ENCODE measurements at places on chromosomes 2 and 18.

DNA sequence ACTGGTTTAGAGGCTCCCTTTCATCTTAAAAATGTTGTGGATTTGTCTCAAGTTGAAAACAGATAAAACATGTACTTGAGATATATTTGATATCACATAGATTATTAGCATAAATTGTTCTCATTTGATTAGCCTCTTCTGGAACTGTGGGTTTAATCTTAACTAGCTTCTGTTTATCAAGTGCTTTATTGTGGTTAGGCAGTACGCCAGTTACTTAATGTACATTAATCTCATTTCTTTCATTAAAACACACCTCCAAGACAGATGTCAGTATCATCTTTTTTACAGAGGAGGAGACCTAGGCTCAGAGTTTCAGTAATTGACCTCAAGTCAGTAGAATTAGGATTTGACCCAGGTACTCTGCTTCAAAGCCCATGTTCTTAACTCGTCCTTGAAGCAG lies 21.8 kb downstream of the SFTPB start:
- DNase-seq = no peak

DNA sequence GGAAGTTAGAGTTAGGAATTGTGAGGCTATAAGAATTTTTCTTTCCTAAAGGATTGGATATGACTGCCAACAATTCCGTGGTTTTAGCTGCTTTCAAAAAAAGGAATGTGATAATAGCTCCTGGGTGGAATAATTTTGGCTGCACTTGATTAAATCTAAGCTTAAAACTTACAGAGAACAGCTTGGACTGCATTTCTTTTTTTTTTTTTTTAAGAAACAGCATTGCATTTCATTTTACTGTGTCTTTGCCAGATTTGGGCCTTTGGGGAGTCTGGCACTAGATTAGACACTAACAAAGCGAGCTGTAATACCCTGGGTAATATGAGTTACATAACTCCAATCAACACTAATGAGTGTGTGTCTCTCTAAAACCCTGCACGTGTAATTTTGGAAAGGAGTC lies 37.8 kb upstream of the ZNF397 start:
- DNase-seq = no peak

DNA sequence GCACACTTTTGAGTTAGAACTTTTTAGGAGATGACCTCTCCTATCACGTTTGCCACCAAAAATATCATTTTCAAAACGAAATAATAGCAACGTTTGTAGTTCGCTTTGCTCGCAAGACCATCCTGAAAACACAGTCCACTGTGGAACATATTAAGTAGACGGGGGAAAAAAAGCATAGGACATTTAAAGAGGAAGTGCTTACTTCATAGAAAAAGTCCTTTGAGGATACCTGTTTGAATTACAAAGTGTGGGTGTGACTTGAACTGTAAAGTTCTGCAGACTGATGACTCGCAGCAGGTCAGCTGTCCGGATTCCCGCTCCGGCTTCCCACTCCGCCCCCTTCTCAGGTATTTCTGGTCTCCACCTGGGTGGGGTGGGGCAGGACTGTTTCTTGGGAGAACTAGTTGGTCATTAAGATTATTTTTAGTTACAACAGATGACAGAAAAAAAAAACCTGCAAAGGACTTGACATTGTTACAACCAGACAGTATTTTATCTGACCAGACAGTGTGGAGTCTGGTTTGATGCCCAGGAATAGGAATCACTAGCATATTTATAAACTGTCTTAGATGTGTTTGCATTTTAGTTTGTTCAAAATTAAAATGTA lies 13.3 kb downstream of the CNOT11 start:
- DNase-seq = no peak

GRCh38 chr18:36334798-36335197 lies 37.3 kb downstream of the FHOD3 start:
- DNase-seq = no peak

DNA sequence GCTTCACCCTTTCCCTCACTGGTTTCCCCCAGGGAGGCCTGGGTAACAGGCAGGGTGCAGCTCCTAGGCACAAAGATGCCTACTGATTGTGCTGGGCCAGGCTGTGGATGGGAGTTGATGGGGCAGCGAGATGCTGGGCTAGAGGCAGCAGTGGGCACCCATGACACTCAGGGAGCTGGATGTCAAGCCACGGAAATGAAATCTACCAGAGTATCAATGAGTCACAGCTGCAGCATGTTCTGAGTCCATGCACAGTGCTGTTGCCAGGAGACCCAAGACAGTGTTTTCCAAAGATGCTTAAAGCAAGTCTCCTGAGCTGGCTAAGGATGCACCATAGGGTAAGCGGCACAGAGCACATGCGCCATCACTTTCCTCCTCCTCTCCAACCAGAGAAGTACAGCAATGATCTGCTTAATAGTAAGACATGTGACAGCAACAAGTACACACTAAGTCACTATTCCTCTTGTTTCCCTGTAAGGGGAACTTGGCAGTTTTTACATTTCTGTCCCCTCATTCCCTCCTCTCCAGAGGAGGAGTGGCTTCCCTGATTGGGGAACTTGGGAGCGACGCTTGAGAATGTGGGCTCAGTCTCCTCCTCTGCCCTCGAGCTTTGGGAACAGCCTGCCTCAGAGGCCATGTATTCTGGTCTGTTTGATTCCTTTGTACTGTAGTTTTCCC lies 57.2 kb downstream of the CDC42EP3 start:
- DNase-seq = no peak

- peak; percentile 77 for DNase-seq
Measured at GRCh38 chr2:202033317-202034248, at the start of gene FZD7. Gene FZD7 (plus strand): TSS chr2:202033855. CDS start chr2:202034648, 793 bp downstream.

GRCh38 chr2:167592441-167592840 lies 655.0 kb downstream of the STK39 start:
- no peak for DNase-seq

DNA sequence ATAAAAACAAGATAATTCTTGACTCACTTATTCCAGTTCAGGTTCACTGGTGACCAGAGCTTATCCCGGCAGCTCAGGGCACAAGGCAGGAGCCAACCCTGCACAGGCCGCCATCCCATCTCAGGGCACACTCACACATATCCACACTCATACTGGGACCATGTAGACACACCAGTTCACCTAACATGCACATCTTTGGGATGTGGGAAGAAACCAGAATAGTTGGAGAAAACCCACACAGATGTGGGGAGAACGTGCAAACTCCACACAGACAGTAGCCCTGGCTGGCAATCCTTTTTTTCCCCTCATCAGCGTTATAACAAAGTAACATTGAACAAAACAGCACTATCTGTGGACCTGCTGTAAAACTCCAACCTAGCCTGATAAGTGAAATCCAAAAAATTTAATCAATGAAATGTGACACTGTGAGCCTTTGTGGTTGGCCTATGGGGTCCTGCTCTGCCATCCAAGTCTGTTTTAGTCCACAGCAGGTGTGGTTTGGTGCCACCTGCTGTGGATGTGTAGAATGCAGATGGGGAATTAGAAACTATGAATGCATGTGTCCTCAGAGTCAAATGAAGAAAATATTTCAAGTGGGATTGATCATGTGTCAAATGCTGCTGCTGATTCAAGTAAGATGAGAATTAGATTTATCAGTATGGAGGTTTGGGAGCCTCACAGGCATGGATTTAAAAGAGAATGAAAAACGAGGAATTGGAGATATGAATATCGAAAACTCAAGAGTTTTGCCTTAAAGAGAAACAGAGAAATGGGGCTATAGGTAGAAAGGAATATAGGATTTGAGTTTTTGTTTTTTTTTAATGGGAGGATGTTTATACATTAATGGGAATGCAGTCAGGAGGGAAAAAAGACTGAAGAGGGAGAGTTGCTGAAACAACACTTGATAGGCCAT lies 47.0 kb downstream of the UGP2 start:
- DNase-seq = peak; percentile 1

DNA sequence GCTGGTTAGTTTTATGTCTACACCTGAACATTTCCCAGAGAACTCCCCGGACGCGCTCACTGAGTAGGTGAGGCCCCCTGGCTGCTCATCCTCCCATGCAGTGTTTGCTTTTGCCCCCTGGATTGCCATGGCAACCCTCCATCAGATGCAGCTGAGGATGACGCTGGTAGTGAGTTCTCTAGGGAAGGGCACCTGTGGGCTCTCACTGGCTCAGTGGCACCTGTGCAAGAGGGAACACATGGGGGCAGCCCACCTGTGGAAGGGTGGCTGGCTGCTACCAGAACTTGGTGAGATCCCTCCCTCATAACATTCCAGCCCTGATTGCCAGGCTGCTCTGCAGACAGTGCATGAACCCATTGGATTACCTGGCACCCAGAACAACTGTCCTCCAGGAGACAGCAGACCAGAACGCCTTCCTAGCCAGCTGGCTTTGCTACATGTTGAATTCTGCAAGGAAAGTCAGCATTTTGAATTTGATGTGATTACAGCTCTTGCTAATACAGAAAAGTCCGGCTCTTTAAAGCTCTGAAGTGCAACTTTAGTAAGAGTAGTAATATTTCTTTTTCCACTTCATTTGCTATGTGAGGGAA lies 21.7 kb downstream of the COA5 start:
- DNase-seq = no peak

DNA sequence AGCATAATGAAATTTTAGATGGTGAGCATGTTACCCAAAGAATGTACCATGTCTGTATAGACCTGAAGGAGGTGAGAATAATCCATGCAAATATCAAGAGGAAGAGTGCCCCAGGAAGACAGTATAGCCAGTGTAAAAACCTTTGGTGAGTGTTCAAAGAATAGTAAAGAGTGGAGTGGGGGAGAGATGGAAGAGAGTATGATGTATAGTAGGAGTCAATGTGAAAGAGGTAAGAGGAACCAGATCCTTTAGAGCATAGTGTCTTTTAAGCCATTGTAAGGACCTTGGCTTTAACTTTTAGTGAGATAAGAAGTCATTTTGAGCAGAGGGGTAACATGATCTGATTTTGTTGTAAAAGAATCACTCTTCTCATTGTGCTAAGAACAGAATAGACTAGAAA lies 1052.3 kb upstream of the ZEB2 start:
- no peak for DNase-seq

DNA sequence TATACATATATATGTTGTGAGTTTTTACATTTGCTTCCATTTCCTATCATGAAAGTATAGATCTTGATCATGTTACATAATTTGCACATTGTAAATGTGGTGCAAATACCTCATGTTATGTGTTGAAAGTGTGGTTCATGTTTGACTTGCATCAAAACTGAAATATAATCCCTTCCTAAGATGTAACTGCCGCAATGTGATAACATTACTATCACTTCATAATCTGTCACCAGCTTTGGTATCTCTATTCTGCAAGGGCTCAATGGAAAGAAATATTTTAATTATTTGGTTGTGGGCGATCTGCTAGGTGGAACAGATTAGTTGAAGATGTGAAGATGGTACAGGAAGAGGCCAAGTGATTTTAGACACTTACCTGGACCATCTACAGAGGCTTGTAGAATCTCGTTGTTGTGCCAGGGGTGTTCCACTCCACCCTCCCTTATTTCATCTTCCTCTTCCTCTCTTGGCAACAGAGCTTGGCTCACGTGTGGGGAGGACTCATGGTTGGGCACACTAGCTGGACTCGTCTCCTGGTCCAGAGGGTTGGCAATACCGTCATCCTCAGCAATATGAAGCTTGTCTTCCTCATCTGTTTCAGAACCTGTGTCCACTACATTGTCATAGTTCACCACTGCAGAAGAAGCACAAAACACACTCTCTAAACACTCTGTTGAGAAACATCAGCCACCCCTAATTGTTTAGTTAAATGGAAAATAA lies 90.4 kb downstream of the ZEB2 start:
- no peak for DNase-seq

GRCh38 chr18:59764281-59764680 lies 67.1 kb upstream of the CCBE1 start:
- DNase-seq = no peak

GRCh38 chr2:207286106-207286505 lies 120.4 kb upstream of the KLF7 start:
- DNase-seq = no peak

GRCh38 chr2:61707984-61708852 lies 145.6 kb downstream of the FAM161A start:
- DNase-seq = no peak

DNA sequence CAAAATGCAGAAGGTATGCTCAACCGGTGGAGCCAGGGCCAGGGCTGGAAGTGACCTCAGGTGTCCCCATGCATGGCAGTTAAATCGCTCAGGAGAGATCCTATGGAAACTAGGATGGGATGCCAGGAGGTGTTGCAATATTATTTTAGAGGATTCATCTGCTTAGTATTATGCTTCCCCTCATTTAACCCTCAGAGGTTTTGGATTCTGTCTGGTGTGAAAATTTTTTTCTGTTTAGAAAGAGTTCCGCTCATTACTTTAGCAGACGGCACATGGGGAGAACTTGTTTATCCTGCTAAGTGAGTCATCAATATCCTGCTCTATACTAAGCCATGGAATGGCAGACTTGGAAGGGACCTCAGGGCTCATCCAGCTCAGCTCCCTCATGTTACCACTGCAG lies 42.5 kb downstream of the TRIB2 start:
- DNase-seq = no peak

DNA sequence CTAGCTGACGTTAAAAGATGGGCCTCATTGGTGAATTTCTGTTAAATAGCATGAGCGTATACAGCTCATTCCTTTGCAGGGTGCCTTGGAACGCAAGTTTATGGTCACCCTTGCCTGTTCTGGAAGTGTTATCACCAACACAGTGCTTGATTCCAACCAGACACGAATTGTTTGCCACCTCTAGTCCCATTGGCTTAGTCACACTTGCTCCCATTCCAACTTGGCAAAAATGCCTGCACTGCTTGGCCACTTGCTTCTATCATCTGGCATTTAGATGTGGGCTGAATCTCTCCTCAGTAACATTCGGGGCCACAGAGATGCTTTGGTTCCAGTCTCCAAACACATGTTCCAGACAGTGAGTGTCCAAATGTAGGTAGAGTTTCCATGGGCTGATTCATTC lies 27.5 kb upstream of the ACVR1 start:
- no peak for DNase-seq

- DNase-seq = no peak
Measured at GRCh38 chr2:160278101-160278878, 78.2 kb upstream of the ITGB6 start.

DNA sequence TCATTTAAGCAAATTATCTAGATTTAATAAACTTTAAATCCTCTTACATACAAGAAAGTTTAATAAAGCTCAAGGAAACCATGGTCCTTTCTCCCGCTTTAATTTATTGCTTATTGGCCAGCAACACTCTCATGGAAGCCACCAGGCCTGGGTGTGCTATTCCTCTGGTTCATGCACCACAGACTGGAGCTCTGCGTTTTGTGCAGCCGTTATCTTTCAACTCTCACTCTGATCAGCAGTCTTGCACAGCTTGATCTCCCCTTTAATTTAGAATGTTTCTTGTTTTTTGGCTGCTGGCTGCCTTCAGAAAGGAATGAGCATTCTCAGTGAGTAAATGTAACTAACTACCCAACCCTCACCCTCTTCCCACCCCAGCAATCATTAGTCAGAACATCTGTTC lies 318.7 kb downstream of the MEIS1 start:
- no peak for DNase-seq

- no peak for DNase-seq
Measured at GRCh38 chr2:12032975-12033374, 286.5 kb downstream of the LPIN1 start.

GRCh38 chr2:111117598-111118480 lies 2.9 kb upstream of the BCL2L11 start:
- no peak for DNase-seq

GRCh38 chr2:207014424-207014823 lies 75.1 kb downstream of the CPO start:
- DNase-seq = no peak

- DNase-seq = no peak
Measured at GRCh38 chr2:236964291-236964690, 121.4 kb upstream of the COPS8 start.

GRCh38 chr2:162091325-162092007 lies 17.5 kb upstream of the DPP4 start:
- no peak for DNase-seq

- DNase-seq = no peak
Measured at GRCh38 chr2:121247971-121248370, 37.0 kb downstream of the TFCP2L1 start.
